Stimulated activated CD8-positive, alpha-beta memory T cell treated with anti-CD3 and anti-CD28 coated beads, Interleukin-7, amount 100 ng/mL, for 24 hours (primary cell): ENCODE measurements at places on chromosomes 5 and 9.

DNA sequence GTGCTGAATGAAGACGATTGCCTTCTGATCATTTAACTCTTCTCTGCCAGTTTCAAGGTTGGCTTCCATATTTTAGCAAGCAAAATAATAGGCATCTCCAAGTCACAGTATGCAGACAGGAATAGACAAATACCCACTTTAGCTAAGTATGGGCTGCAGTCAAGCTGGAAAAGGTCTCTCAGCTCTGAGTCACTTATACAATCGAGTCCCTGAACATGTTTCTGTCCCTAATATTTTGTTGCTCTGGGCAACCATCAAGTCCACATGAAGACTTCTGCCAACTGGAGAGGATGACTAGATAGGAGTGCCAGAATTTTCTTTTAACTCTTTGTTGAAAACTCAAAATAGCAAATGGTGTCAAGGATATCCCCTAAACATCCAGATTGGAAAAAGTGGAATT, 575.3 kb downstream of the RAB3C start:
- DNase-seq: no peak

- no peak for DNase-seq
These were observed 396.4 kb downstream of the CDK5RAP2 start for GRCh38 chr9:120183615-120184014.

- DNase-seq: no peak
These were observed 67.5 kb downstream of the SETX start for GRCh38 chr9:132287256-132287760.

GRCh38 chr9:87699835-87700234, 26.1 kb upstream of the CTSL start:
- no peak for DNase-seq

- no peak for DNase-seq
These were observed 59.4 kb downstream of the MINAR2 start for GRCh38 chr5:129807162-129807814.

DNA sequence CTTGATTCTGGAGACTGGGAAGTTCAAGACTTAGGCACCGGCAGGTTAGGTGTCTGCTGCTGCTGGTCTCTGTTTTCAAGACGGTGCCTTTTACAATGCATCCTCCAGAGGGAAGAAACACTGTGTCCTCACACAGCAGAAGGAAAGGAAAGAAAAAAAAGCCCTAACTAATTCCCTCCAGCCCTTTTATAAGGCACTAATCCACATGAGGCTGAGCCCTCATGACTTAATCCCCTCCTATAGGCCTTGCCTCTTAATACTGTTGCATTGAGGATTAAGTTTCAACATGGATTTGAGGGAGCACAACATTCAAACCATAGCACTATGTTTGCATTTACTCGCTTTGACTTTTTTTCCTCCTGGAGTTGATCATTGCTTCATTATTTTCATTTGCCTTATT, 585.9 kb downstream of the TLR4 start:
- no peak for DNase-seq

GRCh38 chr5:32163053-32163452, 11.1 kb downstream of the GOLPH3 start:
- no peak for DNase-seq

DNA sequence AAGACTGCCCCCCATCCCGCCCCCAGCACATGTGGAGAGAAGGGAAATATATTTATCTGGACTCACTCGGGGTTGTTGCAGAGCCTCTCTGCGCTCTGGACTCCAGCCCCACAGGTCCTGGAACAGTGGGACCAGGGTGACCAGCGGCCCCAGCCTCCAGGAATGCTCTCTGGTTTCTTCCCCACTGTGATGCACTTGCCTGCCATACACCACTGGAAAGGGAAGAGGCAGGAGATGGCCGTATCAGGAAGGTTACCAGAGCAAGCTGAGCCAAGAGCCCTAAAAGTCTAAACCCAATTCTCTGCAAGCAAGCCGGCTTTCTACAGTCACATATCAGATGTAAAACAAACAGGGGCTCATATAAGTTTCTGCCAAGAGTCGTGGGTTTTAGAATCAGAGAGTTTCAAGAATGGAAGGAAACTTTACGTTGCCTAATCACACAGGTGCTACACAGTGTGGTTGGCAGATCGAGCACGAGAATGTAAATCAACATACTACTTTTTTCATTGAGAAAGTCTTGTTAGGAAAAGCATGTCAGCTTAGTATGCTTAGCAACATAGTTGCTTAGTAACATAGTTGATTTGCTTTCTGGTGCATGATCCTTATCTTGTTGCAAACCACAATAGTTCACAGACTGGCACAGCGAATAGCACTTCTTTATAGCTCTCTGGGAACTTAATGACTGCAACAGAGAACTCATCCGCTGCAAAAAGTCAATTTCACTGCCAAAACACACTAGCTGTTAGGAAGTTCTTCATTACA, 201.2 kb downstream of the TARS1 start:
- DNase-seq: no peak

GRCh38 chr5:81657386-81657785, 93.5 kb downstream of the SSBP2 start:
- no peak for DNase-seq

DNA sequence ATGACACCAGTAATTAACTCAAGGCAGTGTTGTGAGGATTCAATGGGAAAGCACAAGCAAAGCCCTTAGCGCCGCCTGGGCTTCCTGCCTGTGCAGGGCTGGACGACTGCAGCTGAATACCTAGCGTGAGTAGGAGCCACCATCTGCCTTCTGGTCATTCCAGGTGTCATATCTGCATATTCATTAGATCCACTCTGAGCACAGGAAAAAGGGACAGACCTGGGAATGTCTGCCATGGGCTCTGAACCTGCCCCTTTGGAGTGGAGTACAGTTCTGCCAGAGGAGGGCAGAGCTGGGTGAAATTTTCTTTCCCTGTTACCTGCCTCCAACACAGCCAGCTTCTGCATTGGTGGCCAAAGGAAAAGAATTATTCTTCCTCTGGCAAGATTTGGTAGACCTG, 298.8 kb downstream of the NSG2 start:
- no peak for DNase-seq

- no peak for DNase-seq
These were observed 75.0 kb downstream of the LIX1 start for GRCh38 chr5:97067296-97067850.

GRCh38 chr5:143938230-143938629, 126.3 kb downstream of the HMHB1 start:
- no peak for DNase-seq

DNA sequence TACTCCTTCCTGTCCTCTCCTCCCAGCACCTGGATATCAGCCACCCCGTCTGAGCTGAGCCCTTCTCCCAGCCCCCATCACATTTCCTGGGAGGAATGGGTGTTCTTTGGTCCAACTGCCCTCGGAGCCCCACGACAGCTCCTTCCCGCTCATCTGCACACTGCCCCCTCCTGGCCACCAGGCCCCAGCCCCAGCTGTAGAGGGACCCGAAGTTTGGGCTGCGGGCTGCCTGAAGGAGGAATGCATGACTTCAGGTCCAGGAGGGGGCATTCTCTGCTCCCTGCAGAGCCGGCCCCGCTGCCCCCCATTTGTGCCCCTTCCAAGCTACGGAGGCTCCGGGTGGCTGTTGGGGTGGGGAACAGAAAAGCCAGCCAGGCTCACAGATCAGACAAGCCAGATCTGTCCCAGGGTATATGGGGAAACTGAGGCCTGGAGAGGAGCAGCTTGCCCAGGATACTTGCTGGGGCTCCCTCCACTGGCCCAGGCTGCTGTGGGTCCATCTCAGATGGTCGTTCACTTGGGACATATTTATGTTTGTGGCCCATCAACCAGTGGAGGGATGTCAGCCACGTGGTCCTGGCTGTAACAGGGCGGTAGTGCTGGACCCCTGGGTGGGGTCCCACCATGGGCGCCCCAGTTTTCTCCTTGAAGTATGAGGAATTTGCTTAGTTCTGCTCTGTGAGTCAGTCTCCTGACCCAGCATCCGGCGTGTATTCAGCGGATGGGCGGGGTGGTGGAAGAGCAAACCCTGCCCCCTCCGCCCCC, 33.1 kb downstream of the DAB2IP start:
- DNase-seq: no peak

DNA sequence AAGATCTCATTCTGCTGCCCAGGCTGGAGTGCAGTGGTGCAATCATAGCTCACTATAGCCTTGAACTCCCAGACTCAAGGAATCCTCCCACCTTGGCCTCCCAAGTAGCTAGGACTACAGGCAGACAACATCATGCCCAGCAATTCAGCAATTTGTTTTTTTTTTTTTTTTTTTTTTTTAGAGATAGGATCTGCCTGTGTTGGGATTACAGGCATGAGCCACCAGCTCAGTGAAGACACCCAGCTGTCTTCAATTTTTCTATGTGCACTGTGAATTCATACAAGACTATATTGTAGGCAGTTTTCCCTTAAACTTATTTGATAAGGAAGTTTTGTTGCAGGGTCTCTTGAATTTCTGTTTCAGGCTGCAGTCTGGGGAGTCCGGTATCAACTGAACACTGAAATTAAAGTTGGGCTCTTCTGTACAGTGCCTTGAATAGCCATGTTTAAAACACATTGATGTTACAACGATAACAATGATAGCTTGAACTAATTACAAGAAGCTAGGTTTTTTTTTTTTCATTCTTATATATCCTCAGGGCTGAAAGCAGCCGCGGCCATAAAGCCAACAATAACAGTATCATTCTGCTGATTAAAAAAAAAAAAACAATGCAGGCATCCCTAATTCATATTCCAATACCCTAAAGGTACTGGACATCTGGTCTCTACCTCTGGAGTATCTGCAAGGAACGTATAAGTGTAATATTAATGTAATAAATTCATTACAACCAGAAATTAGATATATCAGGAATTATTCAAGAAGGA, 63.5 kb downstream of the MPDZ start:
- no peak for DNase-seq

DNA sequence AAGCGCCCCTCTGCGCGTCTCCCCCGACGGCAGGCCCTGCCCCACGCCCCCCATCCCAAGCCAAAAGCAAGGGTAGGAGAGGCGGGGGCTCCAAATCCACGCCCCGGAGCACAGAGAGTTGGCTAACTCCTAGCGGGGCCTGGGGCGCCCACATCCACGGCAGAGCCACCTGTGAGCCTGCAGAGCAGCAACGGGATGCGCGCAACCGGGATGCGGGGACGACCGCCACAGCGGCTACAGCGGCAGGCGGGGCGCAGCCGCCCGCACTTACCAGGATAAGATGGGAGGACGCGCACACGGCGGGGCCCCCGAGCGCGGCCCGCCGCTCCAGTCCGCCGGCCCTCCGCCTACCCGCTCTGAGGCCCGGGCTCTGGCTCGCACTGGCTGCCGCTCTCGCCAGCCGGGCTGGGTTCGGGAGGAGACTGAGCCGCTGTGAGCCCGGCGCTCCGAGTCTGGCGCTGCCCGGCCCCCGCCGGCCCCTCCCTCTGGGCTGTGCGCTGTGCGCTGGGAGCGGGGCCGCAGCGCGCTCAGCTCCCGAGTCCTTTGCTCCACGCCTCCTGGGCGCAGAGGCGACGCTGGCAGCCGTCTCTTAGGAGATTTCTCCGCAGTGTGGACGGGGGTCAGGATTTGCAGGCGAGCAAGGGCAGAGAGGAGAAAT, at the start of gene SLC24A2:
TSS of gene SLC24A2 (minus strand) at position 424 of the 658 bp plus-strand sequence.
- no peak for DNase-seq

DNA sequence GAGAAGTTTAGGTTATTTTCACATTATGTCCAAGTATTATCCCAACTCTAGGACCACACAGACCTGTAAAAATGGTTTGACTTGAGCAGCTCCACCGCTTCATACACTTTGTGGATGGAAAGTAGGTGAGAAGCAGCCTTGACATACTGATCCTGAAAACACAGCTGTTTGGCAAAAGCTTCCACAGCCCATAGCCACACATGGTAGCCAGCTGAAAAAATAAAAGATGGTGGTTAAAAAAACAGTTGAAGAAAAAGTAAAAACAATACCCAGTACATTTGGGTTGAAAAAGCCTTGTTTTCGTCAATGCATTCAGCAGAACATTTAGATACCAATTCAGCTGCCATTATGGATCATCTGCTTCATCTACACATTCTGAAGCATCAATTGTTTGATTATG, 36.7 kb downstream of the GEMIN5 start:
- DNase-seq: no peak
